ENCODE measurements at places on chromosomes 4 and X. TPM values are rescaled to one million over a fixed set of nuclear protein-coding genes. Genes with fewer than 3 reads are reported as not detected.

DNA sequence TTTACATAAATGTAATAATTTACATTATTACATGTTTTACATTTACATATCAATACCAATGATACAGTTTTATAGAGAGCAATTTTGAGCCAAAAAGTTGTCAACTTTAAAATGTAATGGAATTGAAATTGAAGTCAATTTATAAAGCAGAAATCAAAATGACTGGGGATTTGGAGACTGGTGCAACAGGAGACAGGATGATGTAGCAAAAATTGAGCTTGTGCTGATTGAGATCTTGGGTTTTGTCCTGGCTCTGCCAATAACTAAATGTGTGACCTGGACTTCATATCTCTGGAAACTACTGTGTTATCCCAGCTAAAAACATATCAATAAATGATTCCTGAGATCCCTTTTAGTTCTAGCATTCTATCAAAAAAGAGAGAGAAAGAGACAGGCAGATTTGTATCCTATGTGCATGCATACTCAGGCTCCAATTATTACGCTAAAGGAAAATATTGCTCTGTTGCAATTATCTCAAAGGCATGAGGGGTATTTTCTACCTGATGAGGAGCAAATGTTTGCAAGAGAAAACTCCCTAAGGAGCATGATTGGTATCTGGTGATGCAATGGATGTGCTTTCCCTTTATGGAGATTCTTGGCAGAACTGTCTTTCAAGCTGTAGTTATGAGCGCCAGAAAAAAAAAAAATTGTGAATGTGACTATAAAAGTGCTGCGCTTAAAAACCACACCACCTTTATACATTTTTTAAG, 14.7 kb downstream of the EXOC1L start:
- H3K4me3 ChIP-seq: no peak overlapping the region
- H3K27me3 ChIP-seq: peaks cover 3% of the 10 kb centered on the region
- no peaks in the 10 kb centered on the region for H3K4me1 ChIP-seq
- H3K27ac ChIP-seq: no peak overlapping the region
- H3K36me3 ChIP-seq: no peaks in the 10 kb centered on the region
- DNase-seq: no peak

- no peak overlapping the region for H3K27ac ChIP-seq
- no peaks in the 10 kb centered on the region for H3K4me1 ChIP-seq
- no peak overlapping the region for H3K4me3 ChIP-seq
- no peaks in the 10 kb centered on the region for H3K36me3 ChIP-seq
- H3K27me3 ChIP-seq: no peaks in the 10 kb centered on the region
Measured at GRCh38 chr4:80305466-80305865, 30.1 kb upstream of the CFAP299 start.

DNA sequence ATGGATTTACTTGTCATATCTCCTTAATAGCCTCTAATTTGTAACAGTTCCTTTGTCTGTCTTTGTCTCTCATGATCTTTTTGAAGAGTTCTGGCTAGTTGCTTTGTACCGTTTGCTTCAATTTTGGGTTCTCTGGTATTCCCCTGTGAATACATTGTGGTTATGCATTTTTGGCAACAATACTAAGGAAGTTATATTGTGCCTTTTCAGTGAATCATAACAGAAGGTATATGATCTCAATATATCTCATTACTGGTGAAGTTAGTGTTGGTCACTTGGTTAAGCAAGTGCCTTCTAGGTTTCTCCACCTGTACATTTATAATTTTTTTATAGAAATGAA, 48.6 kb downstream of the DCLK2 start:
- H3K27me3 ChIP-seq: no peaks in the 10 kb centered on the region
- H3K27ac ChIP-seq: no peak overlapping the region
- H3K36me3 ChIP-seq: no peaks in the 10 kb centered on the region
- H3K4me1 ChIP-seq: no peaks in the 10 kb centered on the region
- DNase-seq: no peak

DNA sequence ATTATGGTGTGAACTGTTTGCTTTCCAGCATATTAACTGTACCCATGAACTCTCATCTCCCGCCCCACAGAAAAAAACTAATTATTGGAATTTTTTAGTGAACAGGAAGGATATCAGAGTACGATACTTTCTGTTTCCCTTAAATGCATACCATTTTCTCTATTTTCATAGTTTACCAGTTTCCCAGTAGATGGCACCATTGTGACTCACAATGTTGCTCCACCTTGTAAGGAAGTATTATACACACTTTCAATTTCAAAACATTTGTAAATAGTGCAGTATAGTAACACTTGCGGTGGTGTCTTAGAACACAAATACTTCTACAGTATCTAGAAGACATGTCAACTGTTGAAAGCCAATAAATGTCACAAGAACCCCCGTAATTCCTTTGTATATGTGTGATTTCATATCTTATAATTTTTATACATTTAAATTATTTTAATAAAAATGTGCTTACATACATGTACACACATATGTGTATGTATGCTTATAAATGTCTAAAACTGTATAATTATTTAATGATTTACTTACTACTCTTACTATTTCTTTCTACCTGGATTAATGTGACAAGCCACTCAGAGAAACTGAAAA, 167.3 kb downstream of the SLIT2 start:
- no peaks in the 10 kb centered on the region for H3K4me1 ChIP-seq
- H3K36me3 ChIP-seq: no peaks in the 10 kb centered on the region
- DNase-seq: no peak
- H3K4me3 ChIP-seq: peak overlapping the region; percentile 36
- H3K27ac ChIP-seq: no peak overlapping the region

GRCh38 chr4:2788532-2789103, 4.3 kb upstream of the SH3BP2 start:
- peaks cover under 1% of the 10 kb centered on the region for H3K4me1 ChIP-seq
- H3K27ac ChIP-seq: peak overlapping the region; percentile 58
- H3K27me3 ChIP-seq: no peaks in the 10 kb centered on the region

GRCh38 chrX:137896123-137896522, 330.2 kb downstream of the ZIC3 start:
- no peaks in the 10 kb centered on the region for H3K27me3 ChIP-seq
- no peak for DNase-seq
- H3K27ac ChIP-seq: no peak overlapping the region
- no peaks in the 10 kb centered on the region for H3K4me1 ChIP-seq
- H3K36me3 ChIP-seq: no peaks in the 10 kb centered on the region
- H3K4me3 ChIP-seq: no peak overlapping the region

CSAG1 gene
- total RNA-seq: not detected

APBB2 gene
- 153 TPM for total RNA-seq

- H3K4me3 ChIP-seq: no peak overlapping the region
- no peak for DNase-seq
- H3K36me3 ChIP-seq: no peaks in the 10 kb centered on the region
- H3K27ac ChIP-seq: no peak overlapping the region
- no peaks in the 10 kb centered on the region for H3K4me1 ChIP-seq
Measured at GRCh38 chr4:63493265-63493664, 916.0 kb downstream of the TECRL start.

SSX3 gene
- total RNA-seq: not detected

DNA sequence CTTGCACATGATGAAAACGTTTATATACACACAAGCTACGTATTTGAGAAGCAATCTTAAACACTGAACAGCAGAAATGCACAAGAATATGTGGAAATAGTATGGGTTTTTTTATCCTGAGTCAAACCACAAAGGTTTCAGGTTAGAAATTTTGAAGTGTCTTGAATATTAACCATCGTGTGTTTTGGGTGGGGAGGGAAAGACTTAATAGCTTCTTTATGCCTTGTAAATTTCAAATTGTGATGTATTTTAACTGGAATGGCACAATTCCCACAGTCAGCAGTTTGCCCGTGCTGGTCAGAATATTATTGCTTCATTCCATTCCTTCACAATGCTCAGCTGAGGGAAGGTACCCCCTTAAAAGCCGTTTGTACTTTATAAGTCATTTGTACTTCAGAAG, 67.4 kb upstream of the WDR1 start:
- H3K27me3 ChIP-seq: no peaks in the 10 kb centered on the region
- no peak for DNase-seq
- H3K4me3 ChIP-seq: no peak overlapping the region
- H3K36me3 ChIP-seq: no peaks in the 10 kb centered on the region

DNA sequence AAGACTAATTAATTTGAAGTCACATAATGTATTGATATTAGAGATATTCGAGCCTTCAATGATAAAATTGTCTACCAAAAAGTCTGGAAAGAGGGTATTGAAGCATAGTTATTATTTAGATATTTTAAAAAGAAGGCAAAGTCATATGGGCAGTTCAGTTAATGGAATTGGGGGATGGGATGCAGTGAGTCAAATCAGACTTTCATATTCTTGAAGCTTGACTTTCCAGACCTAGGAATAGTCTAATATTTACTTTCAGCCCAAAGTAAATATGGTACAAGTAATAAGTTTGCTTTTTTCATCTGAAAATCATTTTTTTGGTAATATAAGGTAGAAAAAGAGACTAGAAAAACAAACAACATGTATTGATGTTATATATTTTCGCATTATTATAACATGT, 2017.8 kb downstream of the C4orf33 start:
- no peaks in the 10 kb centered on the region for H3K27me3 ChIP-seq
- H3K4me1 ChIP-seq: no peaks in the 10 kb centered on the region
- H3K4me3 ChIP-seq: no peak overlapping the region
- H3K27ac ChIP-seq: no peak overlapping the region

- DNase-seq: no peak
- no peak overlapping the region for H3K4me3 ChIP-seq
- H3K27ac ChIP-seq: no peak overlapping the region
- H3K27me3 ChIP-seq: no peaks in the 10 kb centered on the region
Measured at GRCh38 chr4:107902715-107903114, 28.6 kb upstream of the CYP2U1 start.

DNA sequence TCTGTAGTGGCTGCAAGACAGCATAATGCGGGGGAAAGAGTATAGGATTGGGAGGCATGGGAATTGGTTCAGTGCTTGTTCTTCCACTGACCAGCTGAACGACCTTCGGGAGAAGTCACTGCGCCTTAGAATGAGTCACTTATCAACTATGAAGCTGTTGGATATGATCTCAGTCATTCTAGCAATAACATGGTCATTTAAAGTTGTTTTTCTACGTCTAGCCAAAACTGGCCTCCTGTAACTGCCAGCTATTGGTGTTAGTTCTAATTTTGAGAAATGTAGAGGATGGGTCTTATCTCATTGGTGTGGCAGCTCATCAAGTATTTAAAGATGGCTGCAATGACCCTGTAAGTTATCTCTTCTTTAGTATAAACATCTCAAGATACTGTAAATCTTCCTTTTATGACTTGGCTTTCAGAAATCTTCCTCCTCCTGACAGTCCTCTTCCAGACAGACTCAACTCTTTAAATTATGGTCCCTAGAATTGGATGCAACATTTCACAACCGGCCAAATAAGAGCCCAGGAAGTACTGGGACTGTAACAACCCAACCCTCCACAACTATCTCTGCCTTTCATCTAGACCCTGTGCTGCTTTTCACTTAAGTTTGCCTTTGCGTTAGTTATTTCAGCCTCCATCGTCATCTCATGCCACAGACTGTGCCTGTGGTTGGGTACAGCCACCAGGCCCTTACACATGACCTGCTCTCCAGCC, 243.3 kb downstream of the CBR4 start:
- no peaks in the 10 kb centered on the region for H3K27me3 ChIP-seq
- no peak overlapping the region for H3K4me3 ChIP-seq
- no peaks in the 10 kb centered on the region for H3K36me3 ChIP-seq
- H3K27ac ChIP-seq: peak overlapping the region; percentile 29

DGAT2L6 gene
- not detected for total RNA-seq

DNA sequence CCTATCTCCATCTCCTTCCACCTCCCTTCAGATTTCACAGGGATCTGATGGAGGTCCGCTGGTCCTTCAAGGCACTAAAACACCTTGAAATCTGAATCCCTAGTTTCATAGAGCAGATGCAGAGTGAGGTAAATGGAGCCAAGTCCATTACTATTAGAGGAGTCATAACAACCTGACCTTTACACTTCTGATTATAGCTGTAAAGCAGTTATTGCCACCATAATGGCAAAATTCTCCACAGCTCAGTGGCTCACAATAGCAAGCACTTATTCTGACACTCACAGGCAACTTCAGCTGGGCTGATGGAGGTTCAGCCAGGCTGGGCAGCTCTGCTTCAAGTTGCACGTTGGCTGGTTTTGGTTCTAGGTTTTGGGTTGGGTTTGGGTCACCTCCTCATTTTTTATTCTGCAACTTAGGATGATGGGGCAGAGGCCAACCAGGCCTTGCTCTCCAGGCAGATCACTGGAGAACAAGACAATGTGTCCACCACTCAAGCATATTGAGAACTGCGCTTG, 51.4 kb upstream of the LRAT start:
- no peak for DNase-seq
- H3K27ac ChIP-seq: no peak overlapping the region

DNA sequence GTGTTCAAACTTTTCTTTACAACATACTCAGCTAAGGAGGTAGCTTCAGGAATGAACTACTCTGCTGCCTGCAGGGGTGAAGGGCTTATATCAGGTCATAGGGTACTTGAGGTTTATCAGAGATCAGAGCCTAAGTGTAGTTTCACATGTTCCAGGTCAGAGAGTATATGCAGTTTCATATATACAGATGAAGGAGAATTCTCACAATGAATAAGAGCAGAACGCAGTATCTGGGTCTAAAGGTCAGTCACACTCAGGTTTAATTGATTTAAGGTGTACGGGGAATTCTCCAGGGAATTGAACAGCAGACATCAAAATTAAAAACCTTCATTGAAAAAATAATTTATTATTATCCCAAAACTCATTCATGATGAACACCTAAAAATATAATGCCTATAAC, 700.6 kb downstream of the TECRL start:
- DNase-seq: no peak
- H3K27ac ChIP-seq: no peak overlapping the region
- no peaks in the 10 kb centered on the region for H3K27me3 ChIP-seq

DNA sequence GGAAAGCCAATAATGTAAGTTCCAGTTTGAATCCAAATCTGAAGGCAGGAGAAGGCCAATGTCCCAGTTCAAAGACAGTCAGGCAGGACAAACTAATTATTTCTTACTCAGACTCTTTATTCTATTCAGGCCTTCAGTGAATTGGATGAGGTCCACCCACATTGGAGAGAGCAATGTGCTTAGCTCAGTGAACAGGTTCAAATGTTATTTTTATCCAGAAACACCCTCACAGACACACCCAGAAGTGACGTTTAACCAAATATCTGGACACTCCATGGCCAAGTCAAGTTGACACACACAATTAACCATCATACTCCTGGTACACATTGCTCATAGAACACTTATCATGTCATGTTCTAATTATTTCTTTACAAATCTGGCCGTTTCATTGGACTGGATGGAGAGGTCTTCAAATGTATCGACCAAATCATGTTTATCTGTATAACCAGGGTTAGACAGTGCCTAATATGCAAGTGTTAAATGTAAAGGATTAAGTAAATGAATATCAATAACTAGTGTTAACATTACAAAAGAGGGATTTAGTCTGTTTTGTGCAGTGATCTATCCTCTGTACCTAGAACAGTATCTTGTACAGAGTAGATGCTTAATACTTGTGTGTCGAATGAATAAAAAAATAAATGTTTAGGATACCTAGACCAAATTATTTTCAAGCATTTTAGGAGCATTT, 27.1 kb upstream of the XK start:
- peaks cover 33% of the 10 kb centered on the region for H3K27me3 ChIP-seq
- DNase-seq: no peak
- no peaks in the 10 kb centered on the region for H3K36me3 ChIP-seq
- H3K4me3 ChIP-seq: no peak overlapping the region

GRCh38 chr4:96293806-96294205, 453.9 kb downstream of the PDHA2 start:
- no peak overlapping the region for H3K4me3 ChIP-seq
- H3K36me3 ChIP-seq: no peaks in the 10 kb centered on the region
- H3K27ac ChIP-seq: no peak overlapping the region
- no peak for DNase-seq
- no peaks in the 10 kb centered on the region for H3K27me3 ChIP-seq

Data from breast epithelium (tissue), 4 donors.